ENCODE measurements at places on chromosomes 13 and 19. TPM values are rescaled to one million over a fixed set of nuclear protein-coding genes. Genes with fewer than 3 reads are reported as not detected.
A peak's percentile ranks its signal among the peaks of the same experiment; 100 is the strongest.

DNA sequence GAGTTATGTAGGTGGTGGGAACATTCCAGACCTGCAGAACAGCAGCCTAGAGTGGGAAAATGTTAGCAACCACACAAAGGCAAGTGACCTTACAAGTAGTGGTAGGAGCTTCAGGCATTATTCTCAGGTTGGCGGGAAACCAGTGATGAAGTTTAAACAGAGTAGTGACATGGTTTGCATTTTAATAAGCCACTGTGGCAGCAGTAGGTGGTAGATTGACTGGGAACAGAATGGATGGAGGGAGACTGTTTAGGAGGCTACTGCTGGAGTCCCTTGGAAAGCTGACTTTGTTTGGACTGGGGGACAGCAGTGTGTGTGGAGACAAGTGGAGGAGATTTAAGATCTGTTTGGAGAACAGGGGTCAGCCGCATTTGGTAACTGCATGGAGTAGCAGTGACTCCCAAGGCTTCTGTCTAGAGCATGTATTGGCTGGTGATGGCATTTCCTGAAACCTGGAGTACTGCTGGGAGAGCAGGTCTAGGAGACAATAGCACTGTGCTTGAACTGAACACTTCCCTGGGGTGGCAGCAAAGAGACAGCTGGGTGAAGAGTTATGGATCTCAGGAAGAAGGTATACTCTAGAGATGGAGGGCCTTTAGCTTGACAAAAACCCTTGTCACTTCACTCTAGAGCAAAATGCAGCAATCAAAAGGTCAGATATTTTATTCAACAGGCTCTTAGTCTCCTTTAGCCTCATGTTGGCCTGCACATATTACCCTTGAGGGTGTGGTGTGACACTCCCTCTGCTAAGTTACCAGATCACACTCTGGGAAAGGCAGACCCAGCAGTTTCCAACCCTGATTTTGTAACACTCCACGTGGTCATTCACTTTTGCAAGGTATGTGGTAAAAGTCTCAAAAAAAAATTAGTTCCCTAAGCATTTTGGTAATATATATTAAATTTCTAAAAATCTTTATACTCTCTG lies 70.3 kb downstream of the DHRS12 start:
- no peak for DNase-seq

DNA sequence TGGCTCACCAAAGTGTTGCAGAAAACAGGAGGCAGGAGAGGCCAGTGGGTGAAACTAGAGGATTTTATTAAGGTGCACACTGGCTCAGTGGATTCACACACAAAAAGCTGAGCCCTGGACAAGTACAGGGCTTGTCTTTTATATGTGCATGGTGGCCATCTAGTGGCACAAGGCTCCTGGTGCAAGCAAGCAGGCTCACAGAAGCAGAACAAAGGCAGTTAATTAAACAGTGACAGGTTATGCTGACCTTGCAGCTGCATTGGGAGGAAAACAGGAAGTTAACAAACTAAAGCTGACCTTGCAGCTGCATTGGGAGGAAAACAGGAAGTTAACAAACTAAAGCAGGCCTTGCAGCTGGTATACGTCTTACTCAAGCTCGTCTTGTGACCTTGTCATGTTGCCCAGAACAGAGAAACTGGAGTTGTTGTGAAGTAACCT lies 65.3 kb upstream of the ZNF681 start:
- no peak for DNase-seq

DNA sequence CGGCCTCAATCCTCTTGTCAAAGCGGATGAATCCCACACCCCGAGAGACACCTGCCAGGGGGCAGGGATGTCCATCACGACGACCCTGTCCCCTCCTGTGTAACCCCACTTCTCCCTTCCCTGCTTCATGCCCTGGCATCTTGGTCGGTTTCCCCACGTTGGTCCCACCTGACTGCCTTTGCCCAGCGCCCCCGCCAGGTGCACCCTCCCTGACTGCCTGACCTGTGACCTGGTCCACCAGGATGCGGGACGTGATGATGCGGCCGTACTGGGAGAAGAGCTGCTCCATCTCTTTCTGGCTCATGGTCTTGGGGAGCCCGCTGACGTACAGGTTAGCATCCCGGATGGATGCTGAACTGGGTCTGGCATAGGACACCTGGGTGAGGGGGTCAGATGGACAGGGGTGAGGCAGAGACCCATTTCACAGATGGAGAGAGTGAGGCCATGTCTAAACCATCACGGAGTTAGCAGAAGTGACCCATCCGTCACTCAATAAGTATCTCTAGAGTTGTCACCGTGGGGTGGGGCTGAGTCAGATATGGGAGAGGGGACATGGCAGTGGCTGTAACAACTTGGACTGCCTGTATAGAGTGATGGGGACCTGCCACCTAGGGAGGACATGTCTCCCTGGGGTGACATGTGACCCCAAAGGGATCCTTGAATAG lies 22.5 kb downstream of the ELAVL3 start:
- DNase-seq: no peak

DNA sequence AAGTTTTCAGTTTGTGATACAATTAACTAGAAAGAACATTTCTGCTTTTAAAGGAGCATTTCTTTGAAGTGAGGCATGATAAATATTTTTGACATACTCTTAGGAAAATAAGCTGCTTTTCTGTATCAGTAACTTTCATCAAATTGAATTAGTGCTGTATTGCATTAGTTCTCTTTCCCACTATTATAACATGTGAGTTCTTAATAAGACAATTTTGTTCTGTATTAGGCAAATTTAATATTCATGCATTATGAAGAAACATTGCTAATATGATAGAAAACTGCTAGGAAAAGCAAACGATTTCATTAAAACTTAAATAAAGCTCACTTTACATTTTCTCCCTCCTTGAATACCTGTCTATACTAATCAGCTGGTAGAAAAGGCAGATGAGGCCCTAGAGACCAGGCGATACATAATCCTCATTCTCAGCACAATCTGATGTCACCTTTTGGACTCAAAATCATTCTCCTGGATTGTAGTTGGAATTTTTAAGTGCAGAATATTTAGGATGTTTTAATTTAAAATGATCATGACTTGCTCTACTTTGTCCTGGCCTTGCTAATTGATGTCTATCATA lies 1636.8 kb downstream of the PCDH9 start:
- DNase-seq: no peak

GRCh38 chr19:4305257-4305612 lies 837 bp downstream of the FSD1 start:
- DNase-seq: no peak

- DNase-seq: peak; percentile 24
Measured at GRCh38 chr19:33391631-33392249, 18.2 kb downstream of the CEBPG start.

DNA sequence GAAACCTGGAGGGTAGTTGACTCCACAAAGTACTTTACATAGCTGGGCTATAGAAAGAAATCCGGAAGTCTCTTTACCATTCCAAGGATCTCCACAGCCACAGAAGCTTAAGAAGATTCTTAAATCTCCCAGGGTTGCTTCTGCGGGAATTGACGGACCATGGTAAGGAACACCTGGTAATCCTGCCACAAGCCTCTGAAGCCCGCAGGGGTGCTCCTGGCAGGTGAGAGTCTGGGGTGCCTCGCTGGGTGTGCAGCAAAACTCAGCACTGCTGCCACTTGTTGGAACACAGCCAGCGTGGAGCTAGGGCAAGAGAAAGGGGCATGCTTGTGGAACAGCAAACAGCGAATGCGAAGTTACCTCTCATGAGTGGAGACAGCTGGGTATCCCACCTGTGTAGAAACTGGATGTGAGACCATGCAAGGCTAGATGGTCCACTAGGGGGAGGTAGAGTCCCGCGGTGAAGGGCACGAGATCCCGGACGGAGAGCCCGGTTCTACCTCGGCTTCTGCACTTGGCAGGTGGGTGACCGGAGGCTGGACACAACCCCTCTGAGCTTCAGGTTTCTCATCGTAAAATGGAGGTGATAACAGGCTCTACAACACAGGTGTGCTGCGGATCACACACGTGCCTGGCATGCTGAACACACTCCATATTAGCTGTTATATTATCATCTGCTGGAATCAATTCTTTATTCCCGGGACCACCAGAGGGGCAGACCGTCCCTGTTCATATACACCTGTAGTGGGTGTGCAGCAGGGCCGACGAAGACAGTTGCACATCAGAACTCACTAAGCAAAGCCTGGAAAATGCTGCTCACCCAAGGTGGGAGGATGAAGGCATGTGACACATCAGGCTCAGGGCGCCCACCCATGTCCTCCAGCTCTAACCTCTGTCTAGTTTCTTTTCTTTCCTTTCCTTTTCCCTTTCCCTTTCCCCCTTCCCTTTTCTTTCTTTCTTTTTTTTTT lies 24.1 kb upstream of the UBAC2 start:
- DNase-seq: peak; percentile 38

DNA sequence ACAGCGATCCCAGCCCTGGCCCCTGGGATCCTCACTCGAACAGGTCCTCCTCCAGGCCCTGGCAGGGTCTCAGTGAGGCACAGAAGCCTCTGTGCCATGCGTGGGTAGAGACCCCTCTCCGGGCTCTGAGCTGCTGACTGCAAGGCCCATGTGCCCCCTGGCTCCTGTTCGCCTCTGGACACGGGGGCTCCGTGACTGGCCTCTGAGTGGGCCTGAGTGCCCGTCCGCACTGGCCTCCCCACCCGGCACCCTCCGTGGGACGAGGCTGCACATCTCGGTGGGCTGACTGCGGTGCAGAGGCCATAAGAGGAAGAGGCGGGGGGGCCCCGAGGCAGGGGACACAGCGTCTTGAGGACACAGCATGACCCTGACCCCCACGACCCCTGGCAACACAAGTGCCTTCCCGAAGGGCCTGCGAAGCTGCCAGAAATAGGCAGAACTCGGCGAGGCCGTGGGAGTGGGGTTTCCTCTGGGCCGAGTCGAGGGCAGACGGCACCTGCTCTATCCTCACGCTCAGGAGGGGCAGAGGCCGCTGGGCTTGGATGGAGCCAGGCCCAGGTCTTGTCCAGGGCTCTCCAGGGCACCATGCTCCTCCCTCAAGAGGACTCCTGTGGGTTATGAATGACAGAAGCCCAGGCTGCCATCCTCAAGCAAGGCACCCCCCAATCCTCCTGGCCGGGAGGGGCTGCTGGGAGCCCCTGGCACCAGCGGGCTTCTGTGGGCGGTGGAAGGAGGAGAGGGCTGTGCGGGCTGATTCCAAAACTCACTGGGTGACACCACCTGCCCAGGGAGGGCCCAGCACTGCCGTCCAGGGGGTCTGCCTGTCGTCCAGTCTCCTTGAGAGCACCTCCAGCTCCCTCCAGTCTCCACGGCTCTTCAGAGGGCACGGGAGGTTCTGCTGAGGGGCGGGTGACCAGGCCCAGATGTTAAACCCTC lies 52.6 kb downstream of the RASA3 start:
- DNase-seq: no peak

The XPO4 gene
- 24.5 TPM for total RNA-seq

The CPT1C gene
- 39.9 TPM for total RNA-seq

Data from frontal cortex (tissue), 4 donors.